ENCODE measurements at places on chromosomes 2 and 18. TPM values are rescaled to one million over a fixed set of nuclear protein-coding genes. Genes with fewer than 3 reads are reported as not detected.

Gene RNF103
- total RNA-seq = 24.3 TPM

Gene SH3BP4
- total RNA-seq = 62.5 TPM

Gene ARHGAP28
- total RNA-seq = 16.5 TPM

Gene HOXD12
- not detected for total RNA-seq

Gene BMP10
- total RNA-seq = not detected

Gene TEX44
- total RNA-seq = not detected

Gene SP140
- total RNA-seq = 0.10 TPM

Gene ACKR3
- total RNA-seq = 3.6 TPM

Gene HJURP
- total RNA-seq = 4.3 TPM

Gene SH2D6
- total RNA-seq = not detected

Gene PCARE
- total RNA-seq = not detected

Gene CAPN14
- 0.15 TPM for total RNA-seq
